Lung (tissue), 17 donors: ENCODE measurements at places on chromosomes 3 and 15.

GRCh38 chr3:25056036-25056755 lies 371.9 kb upstream of the RARB start:
- DNase-seq: peak; percentile 81

DNA sequence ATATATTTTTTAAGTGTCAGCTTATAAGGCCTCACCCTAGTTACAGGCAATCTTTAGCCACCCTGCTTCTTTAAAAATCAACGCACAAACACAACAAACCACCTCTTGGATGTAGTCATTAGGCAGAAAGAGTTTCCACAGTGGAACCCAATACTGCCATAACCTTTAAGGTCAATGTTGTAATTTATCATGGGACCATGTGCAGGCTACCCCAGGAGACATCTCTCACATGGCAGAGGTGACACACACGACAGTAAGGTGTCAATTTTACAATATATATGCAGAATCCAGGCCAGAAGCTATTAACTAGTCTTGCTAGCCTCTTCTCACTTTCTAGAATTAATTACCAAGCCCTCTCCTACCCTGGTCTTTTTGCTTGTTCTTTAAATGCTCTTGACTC lies 336.5 kb downstream of the MAGI1 start:
- no peak for DNase-seq

DNA sequence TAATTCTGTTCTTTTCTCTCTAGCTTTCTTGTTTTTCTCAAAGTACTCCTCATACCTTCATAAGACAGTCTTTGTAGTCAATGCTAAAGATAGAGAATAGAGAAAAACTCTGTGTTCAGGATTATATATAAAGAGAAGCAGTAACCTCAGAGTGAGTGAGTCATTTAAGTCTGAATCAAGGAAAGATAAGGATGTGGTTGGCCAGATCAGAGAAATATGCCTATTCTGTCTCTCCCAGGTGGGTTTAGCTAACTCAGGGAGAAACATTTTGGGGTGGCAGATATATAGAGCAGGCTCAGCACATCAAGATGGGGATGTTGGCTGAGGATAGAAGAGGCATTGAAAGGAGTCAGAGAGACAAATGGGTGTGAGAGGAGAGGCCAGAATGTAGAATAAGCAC lies 31.4 kb downstream of the GTF2E1 start:
- no peak for DNase-seq

- peak; percentile 68 for DNase-seq
Observed at GRCh38 chr3:58059349-58060321, 51.4 kb downstream of the FLNB start.

DNA sequence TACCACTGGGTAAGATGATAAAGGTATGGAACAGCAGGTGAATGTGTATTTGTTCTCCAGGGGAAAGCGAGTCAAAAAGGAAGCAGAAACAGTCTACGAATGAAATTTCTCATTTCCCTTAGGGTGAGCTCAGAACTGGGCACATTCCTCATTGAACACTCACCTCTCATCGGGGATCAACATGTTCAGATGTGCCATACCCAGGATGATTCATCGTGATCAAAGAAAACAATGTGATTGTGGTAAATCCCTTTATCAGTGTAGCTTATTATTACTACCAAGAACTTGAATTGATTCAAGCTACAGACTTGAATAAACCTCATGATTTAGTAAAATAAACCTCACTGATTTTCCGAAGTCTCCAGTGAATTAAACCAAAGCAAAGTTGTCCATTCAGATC lies 72.1 kb downstream of the GJD2 start:
- no peak for DNase-seq

DNA sequence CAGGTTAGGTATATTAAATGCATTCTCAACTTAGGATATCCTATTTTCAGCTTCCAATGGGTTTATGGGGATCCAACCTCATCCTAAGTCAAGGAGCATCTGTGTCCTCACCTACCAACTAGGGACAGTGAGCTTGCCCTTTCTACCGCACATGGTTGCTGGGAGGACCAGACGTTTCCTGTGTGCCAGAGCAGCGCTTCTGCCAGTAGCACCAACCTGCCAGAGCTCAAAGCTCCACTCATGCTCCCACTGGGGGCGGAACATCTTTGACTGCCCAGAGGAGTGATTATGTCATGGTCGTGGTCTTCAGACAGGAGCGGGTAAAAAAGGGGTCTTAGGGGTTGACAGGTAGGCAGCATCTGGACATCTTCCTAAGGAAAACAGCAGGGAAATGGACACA lies 24.7 kb downstream of the XPC start:
- DNase-seq: no peak

- DNase-seq: no peak
Observed at GRCh38 chr3:185737020-185737419, 87.8 kb downstream of the IGF2BP2 start.

DNA sequence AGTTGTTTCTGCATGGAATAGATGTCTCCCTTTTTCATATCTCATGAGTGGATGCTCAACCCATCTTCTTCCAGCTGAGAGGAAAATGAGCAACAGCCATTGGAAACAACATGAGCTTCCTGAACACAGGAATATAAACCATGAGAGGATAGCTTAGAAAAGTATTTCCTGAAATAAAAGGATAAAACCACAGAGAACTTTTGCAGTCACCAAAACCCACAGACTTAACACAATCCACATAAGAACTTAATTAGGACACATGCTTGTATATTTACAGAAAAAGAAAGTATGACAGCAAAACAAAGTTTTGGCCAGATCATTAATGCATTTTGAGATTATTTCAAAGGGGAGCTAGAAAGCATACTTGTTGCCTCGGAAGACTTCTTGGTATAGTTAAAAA lies 180.5 kb upstream of the RASGRP1 start:
- no peak for DNase-seq

GRCh38 chr3:66667263-66667662 lies 166.4 kb upstream of the LRIG1 start:
- no peak for DNase-seq

DNA sequence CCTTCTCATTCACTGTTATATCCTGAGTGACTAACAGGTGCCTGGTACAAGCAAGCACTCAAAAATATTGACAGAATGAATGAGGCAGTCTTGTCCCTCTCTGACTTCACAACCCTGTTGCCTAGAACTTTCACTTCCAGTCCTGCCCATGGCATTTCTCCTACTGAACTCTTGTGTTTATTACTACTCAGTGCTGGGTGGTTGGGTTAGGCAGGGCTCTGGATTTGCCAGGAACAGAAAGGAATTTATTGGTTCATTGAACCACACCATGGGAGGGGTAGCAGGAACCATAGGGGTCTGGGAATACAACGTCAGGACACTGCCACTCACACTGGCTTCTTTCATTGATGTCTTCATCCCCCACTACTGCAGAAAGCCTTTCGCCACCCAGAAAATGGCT lies 41.9 kb upstream of the SEMA4B start:
- DNase-seq: no peak

DNA sequence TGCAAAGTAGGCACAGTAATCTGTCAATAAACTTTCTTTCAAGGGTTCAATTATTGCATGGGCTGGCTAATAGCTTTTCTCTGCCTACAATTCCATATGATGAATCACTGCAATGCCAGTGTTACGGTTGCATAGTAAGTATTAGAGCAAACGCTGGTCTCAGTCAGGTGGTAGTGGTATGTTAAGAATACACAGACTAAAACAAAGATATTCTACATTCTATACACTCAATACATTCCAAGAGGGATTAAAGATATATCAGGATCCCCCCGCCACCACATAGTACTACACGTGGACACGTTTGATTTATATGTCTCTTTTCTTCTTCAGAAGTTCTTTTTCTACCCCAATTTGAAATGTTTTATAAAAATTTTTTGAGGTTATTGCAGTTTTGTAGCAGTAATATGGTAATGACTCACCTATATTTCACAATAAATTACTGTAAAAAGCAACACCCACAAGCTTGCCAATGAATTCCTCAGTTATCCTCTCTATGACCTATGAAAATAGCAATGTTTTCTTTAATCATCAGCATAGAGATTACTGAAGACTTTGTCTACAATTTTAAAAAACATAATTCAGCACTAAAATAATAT lies 68.2 kb downstream of the CD200R1L start:
- DNase-seq: no peak

GRCh38 chr3:108062051-108062450 lies 28.8 kb downstream of the CD47 start:
- DNase-seq: no peak

DNA sequence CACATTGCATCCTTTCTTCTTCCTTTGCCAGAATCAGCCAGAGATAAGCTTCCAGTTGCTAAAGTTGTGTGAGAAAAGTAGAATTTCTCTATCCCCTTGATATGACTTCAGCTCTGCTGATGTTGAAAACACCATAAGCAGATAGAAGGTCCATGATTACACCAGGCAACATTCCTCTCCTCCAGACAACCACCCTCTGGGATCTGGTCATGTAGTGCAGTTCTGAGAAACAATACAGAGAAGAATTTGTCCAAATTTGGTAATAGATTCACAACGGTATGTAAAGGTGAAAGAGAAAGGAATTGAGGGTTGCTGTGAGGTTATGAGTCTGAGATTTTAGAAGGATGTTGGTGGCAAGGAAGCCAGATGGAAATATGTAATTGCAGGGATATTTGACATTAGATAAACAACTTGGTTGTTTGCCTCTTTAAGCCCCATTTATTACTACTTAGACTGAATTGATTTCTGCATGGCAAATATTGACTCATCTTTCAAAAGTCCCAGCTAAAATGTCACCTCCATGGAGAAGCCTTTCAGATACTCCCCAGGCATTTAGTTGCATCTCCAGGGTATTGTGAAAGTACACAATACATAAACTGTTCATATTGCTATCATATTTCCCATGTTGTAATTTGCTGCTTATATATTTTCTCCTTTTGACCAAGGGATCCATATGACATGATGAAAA lies 134.9 kb downstream of the GAP43 start:
- no peak for DNase-seq

GRCh38 chr3:175743733-175744400 lies 884.7 kb downstream of the NAALADL2 start:
- no peak for DNase-seq

GRCh38 chr15:96801576-96802150 lies 471.2 kb downstream of the NR2F2 start:
- DNase-seq: peak; percentile 67

DNA sequence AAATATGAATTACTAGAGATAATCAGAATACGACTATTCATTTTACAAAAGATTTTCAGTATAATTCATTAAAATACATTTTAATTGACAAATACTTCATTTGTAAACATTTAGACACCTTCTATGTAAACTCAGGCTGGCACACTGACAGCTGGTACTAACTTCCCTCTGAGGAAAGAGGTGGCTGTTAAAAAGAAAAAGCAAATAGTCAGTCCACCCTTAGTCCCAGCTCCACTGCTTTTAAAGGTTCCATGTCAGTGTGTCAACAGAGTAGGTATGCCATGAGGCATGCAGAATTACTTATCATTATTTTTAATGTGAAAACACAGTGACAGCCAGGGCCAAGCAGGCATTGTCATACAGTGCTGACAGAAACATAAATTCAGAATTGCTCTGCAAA lies 16.1 kb downstream of the TM6SF1 start:
- DNase-seq: no peak

DNA sequence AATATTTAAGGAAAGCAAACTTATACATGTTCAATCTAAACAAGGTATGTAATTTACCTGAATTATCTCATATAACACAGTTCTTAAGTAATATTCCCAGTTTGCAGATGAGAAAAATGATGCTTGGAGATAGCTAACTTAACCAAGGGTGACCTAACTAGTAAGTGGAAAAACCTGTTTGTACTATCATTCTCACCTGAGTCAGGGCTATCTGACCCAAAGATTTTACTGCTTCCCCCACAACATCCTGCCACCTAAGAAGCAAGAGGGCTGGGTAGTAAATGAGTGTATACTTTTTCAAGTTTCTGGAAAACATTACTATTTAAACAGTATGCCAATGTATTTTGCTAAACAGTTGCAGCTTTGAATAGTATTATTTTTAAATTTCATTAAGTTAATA lies 10.6 kb downstream of the TP63 start:
- DNase-seq: no peak

- DNase-seq: peak; percentile 35
Observed at GRCh38 chr3:150248888-150249681, 159.0 kb upstream of the TSC22D2 start.

GRCh38 chr3:145209561-145209960 lies 951.4 kb downstream of the PLOD2 start:
- DNase-seq: peak; percentile 92

DNA sequence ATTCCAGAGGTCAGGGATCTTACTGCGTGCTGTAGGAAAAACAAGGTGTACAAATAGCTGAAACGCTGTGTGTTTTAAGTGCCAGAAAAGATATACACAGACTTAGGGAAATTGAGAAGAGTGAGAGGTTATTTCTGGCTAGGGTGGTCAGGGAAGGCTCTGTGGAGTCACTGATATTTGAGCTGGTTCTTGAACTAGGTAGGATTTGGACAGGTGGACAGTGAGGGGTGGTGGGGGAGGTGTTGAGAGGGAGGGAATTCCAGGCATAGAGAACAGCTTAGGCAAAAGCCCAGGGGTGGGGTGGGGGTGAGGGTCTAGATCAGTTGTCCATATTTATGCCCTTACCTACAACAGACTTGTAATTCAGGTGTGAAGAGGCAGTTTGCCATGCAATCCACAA lies 7.0 kb downstream of the SEMA6D start:
- DNase-seq: no peak

- DNase-seq: no peak
Observed at GRCh38 chr3:161351330-161351729, 20.0 kb downstream of the SPTSSB start.

- peak; percentile 31 for DNase-seq
Observed at GRCh38 chr15:75921732-75922703, 18.3 kb downstream of the FBXO22 start.

DNA sequence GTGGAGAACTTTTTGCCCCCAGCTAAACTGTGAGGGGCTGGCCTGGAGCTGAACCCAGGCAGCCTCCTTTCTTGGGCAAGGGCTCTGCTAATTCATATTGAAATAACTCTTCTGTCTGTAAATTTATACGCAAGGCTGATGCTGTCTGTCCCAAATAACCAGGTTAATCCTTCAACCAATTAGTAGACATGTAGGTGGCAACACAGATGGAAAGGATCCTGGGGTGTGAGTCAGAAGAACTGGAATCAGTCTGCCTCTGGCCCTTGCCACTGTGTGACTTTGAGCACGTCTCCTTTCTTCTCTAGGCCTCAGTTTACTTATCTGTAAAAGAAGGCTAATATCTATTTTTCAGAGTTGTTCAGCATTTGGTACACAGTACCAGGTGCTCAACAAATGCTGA lies 48.3 kb upstream of the IREB2 start:
- DNase-seq: peak; percentile 7

GRCh38 chr3:109059264-109059663 lies 58.7 kb downstream of the MORC1 start:
- peak; percentile 8 for DNase-seq

DNA sequence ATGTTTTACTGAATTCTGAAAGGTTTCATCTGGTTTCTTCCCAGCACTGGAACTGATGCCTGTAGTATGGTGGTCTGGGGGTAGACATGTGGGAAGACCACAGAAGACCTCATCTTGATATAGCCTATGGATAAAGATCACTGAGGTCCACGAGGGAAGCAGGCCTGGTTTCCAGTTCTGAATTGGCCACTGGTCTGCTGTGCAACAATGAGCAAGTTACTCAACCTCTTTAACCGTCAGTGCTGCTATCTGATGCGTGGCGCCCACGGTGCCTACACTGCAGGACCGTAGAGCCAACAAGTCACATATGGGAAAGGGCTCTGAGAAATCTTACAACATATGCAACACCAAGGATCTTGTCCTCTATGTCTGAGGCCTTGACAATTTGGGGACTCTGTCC lies 13.3 kb downstream of the TLE3 start:
- no peak for DNase-seq

- DNase-seq: no peak
Observed at GRCh38 chr3:52246264-52246620, 683 bp downstream of the PPM1M start.
